ENCODE measurements at places on chromosomes 5 and 9. TPM values are rescaled to one million over a fixed set of nuclear protein-coding genes. Genes with fewer than 3 reads are reported as not detected.

The TAF11L10 gene
- not detected for total RNA-seq

The TTC23L gene
- not detected for total RNA-seq

The MLLT3 gene
- 9.6 TPM for total RNA-seq

The FBP1 gene
- 0.57 TPM for total RNA-seq

The FOXD4L6 gene
- not detected for total RNA-seq

The PCDHA10 gene
- 0.13 TPM for total RNA-seq

The FRRS1L gene
- total RNA-seq, result under 0.01 TPM

The PCAT7 gene
- total RNA-seq, result 0.13 TPM

The SLC6A7 gene
- not detected for total RNA-seq

The INSL6 gene
- not detected for total RNA-seq

The EIF4E1B gene
- total RNA-seq, result not detected

The MVB12B gene
- 2.1 TPM for total RNA-seq

The ITK gene
- not detected for total RNA-seq

The CATSPER3 gene
- total RNA-seq, result not detected

The N4BP3 gene
- total RNA-seq, result 35.4 TPM

The BRD9 gene
- total RNA-seq, result 40.6 TPM

The MARVELD2 gene
- total RNA-seq, result 4.4 TPM

Data from bladder microvascular endothelial cell (primary cell).